ENCODE measurements at places on chromosomes 2 and 18.

GRCh38 chr2:109133746-109134145 is 4.7 kb downstream of the SH3RF3 start:
- no peak for DNase-seq

GRCh38 chr2:107340955-107341354 is 455.0 kb upstream of the ST6GAL2 start:
- DNase-seq: no peak

GRCh38 chr2:127103243-127104165 is 3.5 kb downstream of the BIN1 start:
- no peak for DNase-seq

DNA sequence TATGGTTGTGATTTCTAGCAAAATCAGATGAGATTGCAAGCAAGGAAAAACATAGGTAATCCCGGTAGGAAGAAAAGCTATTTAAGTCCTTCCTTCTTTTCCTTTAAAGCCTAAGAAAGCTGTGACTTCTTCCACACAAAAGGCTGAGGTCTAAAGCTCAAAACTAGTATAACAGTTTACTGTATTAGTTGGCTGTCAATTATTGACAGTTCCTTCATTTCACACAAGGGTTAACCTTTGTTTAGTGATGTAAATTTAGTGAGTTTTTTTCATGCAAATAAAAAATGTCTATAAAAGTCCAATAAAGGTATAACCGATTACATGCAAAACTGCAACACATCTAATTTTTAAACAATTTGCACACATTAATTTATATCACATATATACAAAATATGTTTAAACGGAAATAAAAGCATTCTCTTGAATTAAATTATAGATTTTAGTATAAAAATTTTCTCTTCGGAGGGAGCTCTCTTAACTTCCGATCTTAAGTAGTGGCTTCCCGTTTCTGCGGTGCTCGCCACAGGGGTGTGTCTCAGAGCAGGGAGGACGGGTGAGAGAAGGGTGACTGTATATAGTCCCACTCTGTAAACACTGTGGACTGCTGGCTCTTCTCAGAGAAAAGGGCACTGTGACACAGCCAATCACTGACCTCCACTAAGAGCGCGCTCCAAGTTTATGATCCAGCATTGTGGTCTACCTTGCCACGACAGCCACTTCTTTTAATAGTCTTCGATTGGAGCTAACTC is 33.4 kb downstream of the TTR start:
- no peak for DNase-seq

GRCh38 chr2:233593201-233593600 is 24.2 kb upstream of the UGT1A8 start:
- DNase-seq: no peak

DNA sequence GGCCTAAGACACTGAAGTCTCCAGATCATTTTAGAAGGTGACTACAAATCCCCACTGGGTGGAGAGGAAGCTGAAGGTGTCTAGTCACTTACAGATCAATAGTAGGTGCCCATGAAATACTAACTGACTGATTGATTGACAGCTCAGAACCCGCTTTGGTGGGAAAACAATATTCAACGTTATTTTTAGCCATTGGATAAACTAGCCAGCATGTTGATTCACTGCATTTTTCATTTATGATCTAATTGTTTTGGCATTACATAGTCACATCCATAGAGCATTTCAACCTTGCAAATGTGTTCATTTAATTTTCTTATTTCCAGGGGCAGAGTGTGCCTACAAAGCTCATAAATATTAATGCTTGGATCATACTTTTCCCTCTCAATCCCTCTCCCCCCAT is 162.3 kb downstream of the MREG start:
- peak; percentile 74 for DNase-seq

GRCh38 chr18:9559253-9559652 is 55.1 kb downstream of the PPP4R1 start:
- no peak for DNase-seq

DNA sequence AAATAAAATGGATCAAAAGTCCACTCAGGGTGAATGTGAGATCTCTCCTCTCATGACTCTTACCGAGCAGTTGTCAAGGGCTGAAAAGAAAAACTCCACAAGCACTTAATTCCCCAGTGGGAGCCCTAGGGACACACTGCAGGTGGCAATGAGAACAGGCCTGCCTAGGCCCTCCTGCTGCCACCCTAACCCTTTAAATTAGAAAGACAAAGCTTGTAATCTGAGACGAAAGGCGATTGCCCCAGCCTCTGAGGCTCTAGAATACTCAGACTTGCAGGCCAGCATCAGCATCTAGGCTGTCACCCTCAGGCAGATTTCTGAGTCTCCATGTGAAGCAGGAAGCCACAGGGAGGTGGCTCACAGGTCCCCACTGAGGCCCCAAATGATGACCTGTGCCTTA is 457.0 kb upstream of the MYT1L start:
- DNase-seq: no peak

DNA sequence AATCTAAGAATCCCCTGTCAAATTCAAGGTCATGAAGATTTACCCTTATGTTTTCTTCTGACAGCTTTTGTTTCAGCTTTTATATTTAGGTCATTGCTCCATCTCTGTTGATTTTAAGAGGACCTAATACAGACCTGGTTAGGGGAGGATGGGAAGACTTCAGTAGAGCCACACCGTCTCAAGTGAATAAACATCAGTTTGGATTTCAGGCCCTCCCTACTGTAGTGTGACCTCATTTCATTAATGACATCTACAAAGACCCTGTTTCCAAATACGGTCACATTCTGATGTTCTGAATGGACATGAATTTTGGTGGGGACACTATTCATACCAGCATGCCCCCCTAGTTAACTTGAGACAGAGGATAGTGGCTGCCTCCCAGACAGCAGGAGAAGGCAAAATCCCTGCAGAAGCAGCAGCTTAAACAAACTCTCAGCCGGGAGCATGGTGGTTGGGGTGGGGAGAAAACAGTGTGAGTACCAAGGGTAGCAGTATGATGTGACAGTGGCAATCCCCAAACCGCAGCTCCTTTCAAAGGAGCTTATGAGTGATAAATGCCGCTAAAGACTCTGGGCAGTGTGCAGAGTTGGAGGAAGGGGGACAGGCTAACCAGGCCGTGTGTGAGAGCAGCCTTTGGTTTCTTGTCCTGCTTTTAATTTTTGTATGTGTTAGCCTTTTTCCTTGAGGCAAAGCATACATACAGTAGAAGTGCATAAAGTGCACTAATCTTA is 65.9 kb upstream of the TNP1 start:
- DNase-seq: no peak

- DNase-seq: no peak
Observed at GRCh38 chr18:42296192-42296591, 341.2 kb downstream of the PIK3C3 start.

- peak; percentile 20 for DNase-seq
Observed at GRCh38 chr2:24164416-24164973, 10.4 kb upstream of the FAM228A start.

GRCh38 chr2:133063775-133064174 is 393.8 kb upstream of the LYPD1 start:
- DNase-seq: peak; percentile 37

GRCh38 chr2:61158356-61158955 is 3.5 kb upstream of the C2orf74 start:
- DNase-seq: no peak

- no peak for DNase-seq
Observed at GRCh38 chr18:57084331-57085271, 62.3 kb upstream of the BOD1L2 start.

- no peak for DNase-seq
Observed at GRCh38 chr2:191285252-191285651, 40.0 kb downstream of the MYO1B start.

DNA sequence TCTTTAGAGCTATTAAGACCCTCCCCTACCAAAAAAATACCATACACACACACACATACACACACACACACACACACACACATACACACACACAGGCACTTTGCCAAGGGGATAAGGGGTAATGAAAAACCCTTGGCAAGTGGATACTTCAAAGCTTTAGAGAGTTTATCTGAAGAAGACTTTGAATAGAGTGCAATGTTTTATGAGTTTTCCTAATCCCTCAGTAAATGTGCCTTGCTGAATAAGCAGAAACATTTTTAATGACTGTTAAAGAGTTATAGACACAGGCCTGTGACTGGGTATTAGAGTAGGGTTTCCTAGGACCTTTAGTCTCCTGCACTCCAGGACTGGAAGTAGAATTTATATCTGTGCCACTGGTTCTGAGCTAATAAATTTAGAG is 75.5 kb upstream of the CTAGE1 start:
- DNase-seq: no peak

DNA sequence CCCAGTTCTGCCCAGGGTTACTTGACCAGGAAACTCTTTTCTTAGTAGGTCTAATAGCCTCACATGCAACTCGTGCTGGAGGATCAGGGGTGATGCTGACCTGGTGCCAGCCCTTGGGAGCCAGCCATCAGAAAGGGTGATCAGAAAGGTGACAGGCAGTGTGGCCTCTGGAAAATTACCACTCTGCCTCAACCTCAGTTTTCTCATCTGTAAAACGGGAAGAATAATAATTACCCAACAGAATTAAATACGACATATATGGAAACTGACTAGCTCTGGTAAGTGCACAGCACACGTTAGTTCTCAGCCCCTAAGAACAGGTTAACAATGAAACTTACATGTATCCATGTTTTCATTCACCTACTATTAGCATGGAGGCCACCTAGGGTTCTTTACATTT is 157.6 kb downstream of the EN1 start:
- no peak for DNase-seq

GRCh38 chr2:171158036-171158789 is 2.5 kb downstream of the TLK1 start:
- DNase-seq: no peak

DNA sequence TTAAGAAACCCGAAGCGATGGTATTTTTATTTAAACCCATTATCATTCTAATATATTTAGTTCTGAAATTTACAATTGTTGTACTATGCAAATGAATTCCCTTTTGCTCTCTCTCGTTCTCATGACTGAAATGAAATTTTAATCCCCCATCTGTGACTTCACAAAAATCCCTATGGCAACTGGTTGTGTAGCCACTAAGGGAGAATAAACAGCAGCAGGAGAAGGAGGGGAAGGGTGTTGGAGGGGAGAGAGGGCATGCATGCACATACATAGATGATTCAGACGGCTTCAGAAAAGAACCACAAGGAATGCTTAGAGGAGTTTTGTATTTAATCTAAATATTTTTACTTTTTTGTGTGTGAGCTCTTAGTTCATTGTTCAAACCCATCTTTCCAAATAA is 36.8 kb downstream of the CPS1 start:
- peak; percentile 7 for DNase-seq

- DNase-seq: no peak
Observed at GRCh38 chr18:23884681-23885375, 129.7 kb upstream of the TTC39C start.

DNA sequence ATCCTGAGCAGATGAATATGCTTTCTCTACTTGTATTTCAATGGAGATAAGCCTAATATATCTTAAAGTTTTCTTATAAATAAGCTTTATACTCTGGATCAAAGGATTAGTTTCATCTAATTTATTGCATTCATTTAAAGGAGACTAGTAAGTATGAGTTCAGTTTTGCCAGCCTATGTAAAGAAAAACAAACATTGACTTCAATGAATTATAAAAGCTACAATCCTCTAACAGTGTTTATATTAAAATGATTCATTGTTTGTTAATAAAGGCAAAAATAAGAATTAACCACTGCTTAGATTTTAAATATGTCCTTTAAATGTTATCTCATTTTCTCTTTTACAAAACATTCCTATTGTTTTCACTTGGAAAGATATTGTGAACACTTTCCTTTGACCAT is 566.0 kb downstream of the EPHA4 start:
- no peak for DNase-seq

GRCh38 chr2:227188292-227188691 is 23.9 kb downstream of the COL4A3 start:
- DNase-seq: peak; percentile 44

- no peak for DNase-seq
Observed at GRCh38 chr2:169010633-169011460, 20.3 kb downstream of the ABCB11 start.

GRCh38 chr2:12417786-12418185 is 298.9 kb upstream of the TRIB2 start:
- DNase-seq: no peak

GRCh38 chr2:160901613-160902012 is 258.6 kb upstream of the TANK start:
- DNase-seq: no peak

DNA sequence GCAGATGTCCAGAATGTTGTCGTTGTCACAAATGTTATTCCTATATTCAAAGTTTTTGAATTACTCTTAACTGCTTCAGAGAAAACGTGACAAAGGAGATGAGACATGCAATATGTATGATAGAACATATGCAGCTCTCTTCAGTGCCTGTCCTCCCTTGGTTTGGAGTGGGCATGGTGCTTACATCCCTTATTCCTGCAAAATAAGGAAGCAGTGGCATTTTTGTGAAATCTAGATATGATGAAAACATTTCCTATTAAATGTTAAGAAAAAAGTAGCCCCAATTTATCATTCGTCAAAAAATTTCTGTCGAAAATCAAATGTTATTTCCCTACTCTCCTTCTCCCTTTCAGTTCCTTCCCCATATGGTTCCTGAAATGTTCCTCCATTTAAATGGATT is 457.5 kb upstream of the FANCL start:
- no peak for DNase-seq

DNA sequence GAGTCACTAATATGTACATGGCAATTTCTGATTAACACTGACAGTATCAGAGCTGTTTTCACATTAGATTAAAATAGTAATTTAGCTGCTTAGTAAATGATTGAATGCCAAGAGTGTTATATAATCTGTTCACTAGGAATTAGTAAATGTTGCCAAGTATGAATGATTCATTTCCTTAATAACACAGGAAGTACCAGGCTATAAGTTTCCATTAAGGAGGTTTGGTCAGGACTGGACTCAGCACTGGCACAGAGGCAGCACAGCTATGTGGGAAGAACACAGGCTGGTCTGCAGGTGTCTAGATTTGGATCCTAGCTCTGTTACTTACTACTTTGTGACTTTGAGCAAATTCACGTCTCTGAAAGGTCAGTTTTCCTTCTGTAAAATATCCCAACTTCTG is 97.2 kb downstream of the TDRD15 start:
- DNase-seq: no peak

- DNase-seq: no peak
Observed at GRCh38 chr2:55917713-55918390, 5.7 kb downstream of the EFEMP1 start.

- DNase-seq: no peak
Observed at GRCh38 chr2:225009768-225010167, 32.5 kb downstream of the DOCK10 start.

- DNase-seq: no peak
Observed at GRCh38 chr2:52698408-52698807, 1069.2 kb upstream of the CHAC2 start.

- DNase-seq: peak; percentile 44
Observed at GRCh38 chr18:34867520-34867919, 157.4 kb downstream of the DTNA start.

- DNase-seq: peak; percentile 74
Observed at GRCh38 chr18:45291621-45292615, 323.4 kb upstream of the SLC14A2 start.

DNA sequence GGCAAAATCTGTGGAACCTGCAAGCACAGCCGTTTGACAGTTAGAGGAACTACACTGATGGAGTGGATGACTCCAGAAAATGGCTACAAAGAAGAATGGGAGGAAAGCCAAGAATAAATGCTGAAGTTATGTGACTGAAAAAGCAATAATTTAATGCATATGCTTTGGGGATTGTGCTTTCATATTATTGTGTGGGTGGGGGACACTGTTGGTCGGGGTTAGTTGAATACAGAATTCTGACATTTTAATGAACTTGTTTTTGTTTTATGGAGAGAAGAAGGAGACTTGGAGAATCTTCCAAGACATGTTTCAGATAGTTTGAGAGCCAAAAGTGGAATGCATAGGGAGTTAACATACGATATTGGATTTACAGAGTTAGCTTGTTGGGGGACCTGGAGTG is 68.5 kb downstream of the NRP2 start:
- DNase-seq: no peak

- DNase-seq: no peak
Observed at GRCh38 chr2:39409697-39410389, 27.2 kb downstream of the MAP4K3 start.

Data from fibroblast of skin of right biceps (primary cell).